ENCODE measurements at places on chromosomes 7 and 10.

GRCh38 chr10:54900584-54900983 is 99.6 kb upstream of the PCDH15 start:
- DNase-seq = no peak

- no peak for DNase-seq
Observed at GRCh38 chr7:80623503-80624252, 14.8 kb upstream of the CD36 start.

- DNase-seq = no peak
Observed at GRCh38 chr10:79073784-79074432, 5.1 kb downstream of the ZMIZ1 start.

DNA sequence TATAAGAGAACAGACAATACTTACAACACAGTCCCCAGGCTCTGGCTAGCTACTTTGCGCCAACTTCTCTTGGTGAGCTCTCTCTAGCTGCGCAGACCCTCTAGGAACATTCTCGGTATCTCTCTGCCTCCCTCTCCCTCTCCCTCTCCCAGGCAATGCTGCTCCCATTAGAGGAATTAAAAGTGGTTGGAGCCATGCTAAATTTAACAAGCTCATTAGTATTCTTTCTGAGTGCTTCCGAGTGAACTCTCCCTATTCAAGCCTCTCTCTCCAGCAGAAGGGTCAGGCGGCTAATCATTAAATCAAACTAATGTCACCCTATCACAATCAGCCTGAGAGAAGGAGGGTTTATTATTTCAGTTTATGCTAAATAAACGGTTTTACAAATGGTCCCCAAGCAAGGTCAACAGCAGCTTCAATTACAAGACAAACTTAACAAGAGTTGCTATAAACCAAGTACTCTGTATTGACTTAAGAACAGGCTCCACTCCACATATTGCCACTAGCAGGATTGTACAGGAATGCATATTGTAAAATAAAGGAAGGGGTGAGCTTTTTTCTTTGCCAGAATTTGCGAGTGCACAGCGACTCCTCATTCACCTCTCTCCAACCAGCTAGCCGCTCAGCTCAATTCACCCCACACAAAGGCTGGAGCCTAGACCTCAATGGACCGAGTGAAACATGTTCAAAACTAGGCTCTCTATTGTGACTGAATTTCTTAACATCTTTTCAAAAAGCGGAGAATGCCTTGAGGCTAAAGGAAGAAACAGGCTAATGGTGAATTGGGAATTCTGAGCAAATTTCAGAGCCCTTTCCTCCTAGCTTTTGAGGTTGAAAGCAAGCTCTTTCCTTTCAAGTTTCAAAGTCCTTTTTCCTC is 84.4 kb downstream of the GLI3 start:
- no peak for DNase-seq

DNA sequence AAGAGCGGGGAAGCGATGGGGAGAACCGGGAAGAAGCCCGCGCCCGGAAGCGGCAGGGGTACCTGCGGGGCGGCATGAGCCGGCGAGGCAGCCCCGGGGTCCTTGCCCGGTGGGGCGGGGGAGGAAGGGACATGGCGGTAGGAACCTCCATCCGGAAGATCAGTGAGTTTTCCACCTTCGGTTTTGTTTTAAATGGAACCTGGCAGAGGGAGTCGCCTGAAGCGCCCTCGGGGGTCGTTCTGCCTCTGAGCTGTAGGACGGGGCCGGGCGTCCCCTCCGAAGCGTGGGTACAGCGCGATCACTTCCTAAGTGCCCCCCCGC is 471 bp downstream of the PFKP start:
- DNase-seq = no peak

DNA sequence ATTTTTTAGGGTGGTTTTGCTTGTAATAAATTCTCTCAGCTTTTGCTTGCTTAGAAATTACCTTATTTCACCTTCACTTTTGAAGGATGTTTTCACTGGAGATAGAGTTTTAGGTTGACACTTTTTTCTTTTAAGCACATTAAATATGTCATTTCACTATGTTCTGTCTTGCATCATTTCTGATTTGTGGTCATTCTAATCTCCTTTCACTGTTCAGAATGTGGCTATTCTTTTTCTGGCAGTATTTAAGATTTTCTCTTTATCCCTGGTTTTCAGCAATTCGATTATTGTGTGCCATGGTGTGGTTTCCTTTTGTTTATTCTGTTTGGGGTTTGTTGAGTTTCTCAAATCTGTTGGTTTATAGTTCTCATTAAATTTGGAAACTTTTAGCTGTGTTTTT is 1065.6 kb downstream of the KCNMA1 start:
- DNase-seq = no peak
